ENCODE measurements at places on chromosomes 5 and 9.

GRCh38 chr9:10876333-10876732 is 263.5 kb upstream of the PTPRD start:
- no peak for DNase-seq

- no peak for DNase-seq
Observed at GRCh38 chr5:26237489-26237888, 800.9 kb downstream of the CDH9 start.

DNA sequence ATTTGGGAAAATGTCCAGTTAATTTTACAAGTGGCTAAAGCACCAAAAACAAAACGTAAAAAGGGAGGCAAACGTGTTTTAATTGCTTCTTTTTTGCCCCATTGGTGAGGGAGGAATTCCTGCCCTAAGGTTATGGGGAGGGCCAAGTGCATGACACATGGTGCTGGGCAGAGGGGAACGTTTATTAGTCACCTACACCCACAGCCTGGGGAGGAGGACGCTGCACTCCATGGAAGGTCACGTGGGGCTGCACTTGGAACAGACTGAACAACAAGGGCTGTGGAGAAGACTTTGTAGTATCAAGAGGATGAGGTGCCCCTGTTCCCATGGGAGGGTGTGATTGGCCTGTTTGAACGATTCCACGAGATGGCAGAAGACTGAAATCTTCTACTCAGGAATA is 13.7 kb upstream of the ADAMTS16 start:
- DNase-seq = no peak

DNA sequence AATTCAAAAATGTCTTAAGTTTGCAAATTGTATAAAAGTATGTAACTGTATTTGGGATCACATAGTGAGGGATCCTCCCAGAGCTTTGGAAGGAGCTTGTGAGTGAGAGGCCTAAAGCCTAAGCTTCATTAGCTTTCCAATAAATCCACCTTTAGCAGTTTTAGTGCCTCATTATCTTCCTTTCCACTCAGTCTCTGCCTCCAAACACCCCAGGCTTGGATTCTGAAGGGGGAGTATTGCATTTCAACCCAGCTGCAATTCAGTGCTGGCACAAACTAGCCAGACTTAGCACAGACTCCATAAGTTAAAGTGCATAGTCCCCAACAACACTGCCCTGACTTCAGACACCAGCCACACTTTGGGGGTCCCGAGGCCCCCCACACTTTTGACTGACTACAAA is 113.5 kb downstream of the SMARCA2 start:
- no peak for DNase-seq

DNA sequence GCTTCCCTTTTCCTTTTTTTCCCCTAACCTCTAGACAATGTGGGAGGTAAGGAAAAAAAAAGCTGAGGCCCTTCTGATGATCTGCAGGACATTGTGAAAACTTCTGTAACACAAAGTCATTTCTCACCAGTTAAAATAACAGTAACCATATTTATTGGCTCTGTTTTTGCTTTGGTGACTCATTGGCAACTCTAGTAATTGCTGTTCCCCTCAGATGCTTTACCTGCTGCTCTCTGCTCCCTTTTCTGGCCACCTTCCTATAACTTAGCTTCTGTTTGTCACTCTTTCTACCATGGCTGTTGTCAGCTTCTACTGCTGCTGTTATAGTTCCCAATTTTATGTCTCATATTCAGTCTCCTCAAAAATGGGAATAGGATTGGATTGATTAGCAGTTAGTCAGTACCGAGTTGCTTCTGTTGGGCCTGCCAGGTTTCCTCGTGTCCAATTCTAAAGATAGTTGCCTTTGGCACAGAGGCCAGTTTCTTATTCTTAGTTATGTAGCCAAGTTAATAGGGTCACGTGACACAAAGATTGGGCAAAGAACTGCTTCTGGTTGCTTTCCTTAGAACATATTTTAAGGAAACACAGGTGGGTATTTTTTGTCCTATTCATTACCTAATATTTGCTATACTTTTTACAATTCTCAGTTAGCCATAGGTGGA is 16.8 kb downstream of the SCAMP1 start:
- no peak for DNase-seq

DNA sequence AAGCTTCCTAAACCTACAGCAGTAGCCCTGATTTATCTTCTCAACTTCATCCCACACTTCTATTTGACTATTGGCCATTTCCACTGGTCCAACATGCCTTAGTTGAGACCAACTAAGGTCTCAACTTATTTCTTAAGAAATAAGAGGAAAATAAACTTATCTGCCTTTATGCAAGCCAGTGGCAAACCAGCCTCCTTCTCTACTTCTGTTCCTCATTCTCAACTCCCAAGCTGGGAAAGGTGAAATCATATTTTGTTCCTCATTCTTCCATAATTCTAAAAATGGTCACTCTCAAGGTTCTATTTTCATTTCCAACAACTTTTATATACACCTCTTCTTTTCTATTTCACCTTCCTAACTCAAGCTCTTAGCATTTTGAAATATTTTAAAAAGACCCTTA is 149.6 kb upstream of the C9orf72 start:
- DNase-seq = no peak

DNA sequence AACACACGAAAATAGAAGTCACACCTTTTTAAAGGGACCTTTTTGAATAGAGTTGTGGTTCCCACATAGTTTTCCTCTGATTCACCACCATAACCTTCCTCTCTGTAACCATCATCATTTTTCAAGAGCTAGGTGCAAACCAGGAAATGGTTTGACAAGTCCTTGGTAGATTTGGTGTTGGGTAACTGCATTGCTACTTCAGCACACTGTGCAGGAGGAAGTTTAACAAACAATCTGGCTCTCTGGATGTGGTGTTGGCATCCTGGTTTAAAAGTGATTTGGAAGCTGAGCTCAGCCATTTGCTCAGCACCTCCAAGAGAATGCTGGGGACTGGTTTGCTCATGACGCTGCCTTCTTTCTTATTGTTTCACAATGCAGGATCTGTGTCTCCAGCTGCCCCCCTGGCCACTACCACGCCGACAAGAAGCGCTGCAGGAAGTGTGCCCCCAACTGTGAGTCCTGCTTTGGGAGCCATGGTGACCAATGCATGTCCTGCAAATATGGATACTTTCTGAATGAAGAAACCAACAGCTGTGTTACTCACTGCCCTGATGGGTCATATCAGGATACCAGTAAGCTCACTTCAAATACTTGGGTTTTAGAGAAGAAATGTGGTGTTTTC is 213.1 kb downstream of the RFK start:
- DNase-seq = no peak

- DNase-seq = no peak
Observed at GRCh38 chr9:87613265-87614111, 112.4 kb upstream of the CTSL start.

- DNase-seq = no peak
Observed at GRCh38 chr5:96638561-96638960, 23.6 kb upstream of the CAST start.

- DNase-seq = no peak
Observed at GRCh38 chr5:44048276-44048984, 340.8 kb downstream of the FGF10 start.

GRCh38 chr5:139178935-139179334 is 19.2 kb downstream of the SIL1 start:
- DNase-seq = no peak

DNA sequence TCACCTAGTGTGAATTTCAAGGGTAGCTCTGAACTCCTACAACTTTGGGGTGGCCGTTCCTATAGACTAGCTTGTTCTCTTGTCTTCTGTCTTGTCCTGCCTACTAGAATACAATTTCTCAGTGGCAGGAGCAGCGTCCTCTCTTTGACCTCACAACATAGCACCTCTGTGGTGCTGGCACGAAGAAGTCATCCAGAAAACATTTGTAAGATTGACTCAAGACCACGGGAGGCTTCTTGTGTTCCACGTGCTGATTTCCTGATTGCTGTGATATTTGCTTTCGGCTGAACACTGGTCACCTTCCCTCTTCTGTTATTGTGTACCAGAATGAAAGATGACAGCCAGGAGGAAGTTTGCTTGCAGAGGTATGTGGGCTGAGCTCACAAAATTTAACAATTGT is 27.0 kb downstream of the SLC1A1 start:
- no peak for DNase-seq
